ENCODE measurements at places on chromosomes 12 and 14.

DNA sequence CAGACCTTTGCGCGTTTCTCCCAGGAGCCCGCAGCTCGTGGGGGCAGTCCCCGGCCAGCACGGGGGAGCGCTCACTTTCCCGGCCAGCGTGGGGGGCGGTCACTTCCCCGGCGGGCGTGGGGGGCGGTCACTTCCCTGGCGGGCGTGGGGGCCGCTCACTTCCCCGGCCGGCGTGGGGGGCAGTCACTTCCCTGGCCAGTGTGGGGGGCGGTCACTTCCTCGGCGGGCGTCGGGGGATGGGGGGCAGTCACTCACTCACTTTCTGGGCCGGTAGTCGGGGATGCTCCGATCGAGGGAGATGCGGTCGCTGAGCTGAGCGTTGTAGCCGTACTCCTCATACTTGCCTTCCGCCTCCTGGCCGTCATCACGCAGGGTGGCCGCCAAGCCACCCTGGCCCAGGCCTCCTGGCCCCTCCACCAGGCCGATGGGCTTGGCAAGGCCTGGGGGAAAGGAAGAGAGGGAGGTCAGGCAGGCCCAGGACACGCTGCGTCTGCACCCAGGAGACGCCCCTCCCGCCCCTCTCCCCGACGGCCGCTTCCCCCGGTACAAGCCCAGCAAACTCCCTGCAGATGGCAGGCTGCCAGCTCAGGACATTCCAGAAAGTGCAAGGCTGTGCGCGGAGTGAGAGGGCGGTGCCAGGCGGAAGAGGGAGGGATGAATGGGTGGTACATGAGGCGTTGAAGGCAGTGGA, 43.3 kb downstream of the GALNT9 start:
- no peak for DNase-seq

GRCh38 chr12:89968151-89968700, 259.6 kb upstream of the ATP2B1 start:
- no peak for DNase-seq

- no peak for DNase-seq
These were observed 23.4 kb upstream of the MAP3K9 start for GRCh38 chr14:70832561-70833305.

DNA sequence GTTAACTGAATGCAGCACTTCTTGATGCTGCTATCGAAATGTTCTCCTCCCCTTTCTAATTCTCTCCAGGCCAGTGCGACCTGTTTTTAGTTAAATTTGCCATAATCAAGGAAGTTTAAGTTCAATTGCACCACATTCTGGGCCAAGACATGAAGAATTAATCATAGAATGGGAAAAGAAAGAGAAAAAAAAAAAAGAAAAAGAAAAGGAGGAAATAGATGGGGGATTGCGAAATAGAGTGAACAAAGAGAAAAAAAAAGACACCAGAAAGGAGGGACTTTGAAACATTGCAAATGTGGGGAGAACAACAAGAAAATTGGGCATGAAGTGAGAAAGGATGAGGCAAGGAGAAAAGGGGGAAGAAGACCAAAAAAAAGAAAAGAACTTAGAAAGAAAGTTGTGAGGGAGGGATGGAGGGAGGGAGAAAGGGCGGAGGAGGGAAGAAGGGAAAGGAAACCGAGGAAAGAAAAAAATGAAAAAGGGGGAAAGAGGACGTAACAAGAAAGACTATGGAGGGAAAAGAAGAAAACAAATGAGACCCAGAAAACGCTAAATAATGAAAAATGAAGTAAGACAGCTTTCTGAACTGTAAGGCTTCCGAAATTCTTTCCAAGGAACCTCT, 32.8 kb upstream of the TBX5 start:
- no peak for DNase-seq

GRCh38 chr12:12502815-12503151, 59.9 kb downstream of the DUSP16 start:
- DNase-seq: no peak

DNA sequence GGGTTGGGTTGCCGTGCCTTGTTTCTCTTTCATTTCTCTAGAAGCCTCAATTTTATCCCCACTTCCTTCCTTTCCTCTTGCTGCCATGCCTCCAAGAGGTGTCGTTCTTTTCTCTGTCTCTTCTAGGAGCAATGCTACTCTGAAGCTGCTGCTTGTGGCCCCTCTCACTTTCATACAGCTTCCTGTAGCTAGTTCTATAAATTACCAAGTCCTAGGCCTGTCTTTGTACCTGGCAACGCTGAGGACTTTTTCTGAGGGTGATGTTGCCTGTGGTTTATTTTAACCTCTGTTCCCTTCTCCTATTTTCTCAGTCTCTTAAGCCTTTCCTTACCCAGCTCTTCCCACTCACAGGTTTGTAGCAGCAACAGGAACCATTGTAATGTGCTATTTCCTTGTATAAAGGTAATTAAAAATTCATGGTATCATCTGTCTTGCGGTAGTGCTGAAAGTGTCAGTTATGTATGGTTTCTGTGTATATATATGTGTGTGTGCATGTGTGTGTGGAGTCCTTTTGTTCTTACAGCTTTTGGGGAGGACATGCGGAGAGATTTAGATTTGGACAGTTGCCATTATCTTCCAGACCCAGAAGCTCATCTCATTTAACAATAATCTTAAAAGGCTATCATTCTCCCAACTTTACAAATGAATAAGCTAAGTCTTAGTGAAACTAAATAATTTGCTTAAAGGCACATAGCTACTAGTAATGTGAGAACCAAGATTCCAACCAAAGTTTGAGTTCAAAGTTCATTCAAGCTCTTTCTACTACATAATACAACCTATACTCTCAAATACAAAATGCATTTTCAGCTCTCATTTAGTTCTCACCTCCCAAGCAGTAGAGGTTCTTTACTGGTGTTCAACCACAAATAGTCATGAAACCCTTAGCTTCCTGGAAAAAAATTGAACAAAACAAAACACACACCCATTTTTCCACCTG, 43.8 kb downstream of the DDHD1 start:
- DNase-seq: peak; percentile 33

All from activated T-cell treated with anti-CD3 and anti-CD28 coated beads for 48 hours (primary cell).